ENCODE measurements at places on chromosomes 3 and 15.
A peak's percentile ranks its signal among the peaks of the same experiment; 100 is the strongest.

DNA sequence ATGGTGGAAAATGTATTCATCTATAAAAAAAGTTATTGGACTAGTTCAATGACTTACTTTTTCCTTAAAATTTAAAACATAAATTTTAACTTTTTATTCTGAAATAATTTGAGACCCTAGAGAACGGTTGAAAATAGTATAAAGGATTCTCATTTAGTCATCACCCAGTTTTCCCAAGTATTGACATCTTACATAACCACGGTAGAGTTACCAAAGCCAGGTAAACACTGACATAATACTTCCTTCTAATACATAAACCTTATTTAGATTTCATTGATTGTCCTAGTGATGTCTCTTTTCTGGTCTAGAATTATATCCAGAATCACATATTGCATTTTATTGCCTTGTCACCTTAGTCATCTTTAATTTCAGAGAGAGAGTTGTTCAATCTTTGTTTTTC lies 319.1 kb downstream of the LPP start:
- DNase-seq: no peak

DNA sequence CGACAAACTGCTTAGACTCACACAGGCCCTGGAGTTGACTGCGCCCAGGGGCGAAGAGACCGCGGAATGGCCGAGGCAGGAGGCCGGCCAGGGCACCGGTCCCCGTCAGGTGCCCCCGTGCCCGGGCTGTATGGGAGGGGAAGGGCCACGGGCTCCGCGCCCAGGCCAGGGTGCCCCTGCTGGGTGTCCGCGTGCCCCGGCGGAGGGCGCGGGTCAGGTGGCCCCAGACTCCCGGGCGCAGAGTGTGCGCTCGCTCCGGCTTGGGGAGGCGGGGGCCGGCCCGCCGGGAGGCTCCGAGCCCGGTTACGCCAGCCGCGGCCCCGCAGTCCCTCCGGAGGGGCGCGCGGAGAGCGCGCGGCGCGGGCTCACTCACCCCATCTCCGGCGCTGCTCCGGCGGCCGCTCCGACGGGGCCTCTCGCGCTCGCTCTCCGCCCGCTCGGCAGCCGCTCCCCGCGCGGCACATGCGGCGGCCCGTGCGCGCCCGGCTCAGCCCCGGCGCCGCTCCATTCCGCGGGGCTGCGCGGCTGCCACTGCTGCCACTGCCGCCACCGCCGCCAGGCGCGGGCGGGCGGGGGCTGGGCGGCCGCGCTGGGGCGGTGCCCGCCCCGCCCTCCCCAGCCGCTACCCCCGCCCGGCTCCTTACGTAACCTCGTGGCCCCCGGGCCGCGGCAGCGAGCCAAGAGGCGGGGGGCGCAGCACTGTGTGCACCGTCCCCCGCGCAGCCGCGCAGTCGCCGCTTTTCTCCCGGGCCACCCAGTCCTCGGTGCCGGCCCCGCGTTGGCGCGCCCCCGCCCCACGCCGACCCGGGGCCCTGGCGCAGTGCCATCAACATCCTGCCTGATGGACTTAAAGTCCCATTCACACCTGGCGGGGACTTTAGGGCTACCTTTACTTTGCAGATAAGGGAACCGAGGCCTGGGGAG lies at the start of gene HOMER2:
Gene HOMER2 (minus strand): TSS at position 563 of the 924 bp plus-strand sequence. CDS start 185 bp downstream, at position 378.
- peak; percentile 31 for DNase-seq

GRCh38 chr3:149532489-149533180 lies 58.1 kb downstream of the TM4SF4 start:
- no peak for DNase-seq

- DNase-seq: no peak
These were observed 9.3 kb downstream of the EIF4G1 start for GRCh38 chr3:184323696-184324095.

GRCh38 chr15:96369825-96370621 lies 39.5 kb downstream of the NR2F2 start:
- no peak for DNase-seq

- DNase-seq: no peak
These were observed 96.6 kb downstream of the LRIG1 start for GRCh38 chr3:66404197-66404596.

DNA sequence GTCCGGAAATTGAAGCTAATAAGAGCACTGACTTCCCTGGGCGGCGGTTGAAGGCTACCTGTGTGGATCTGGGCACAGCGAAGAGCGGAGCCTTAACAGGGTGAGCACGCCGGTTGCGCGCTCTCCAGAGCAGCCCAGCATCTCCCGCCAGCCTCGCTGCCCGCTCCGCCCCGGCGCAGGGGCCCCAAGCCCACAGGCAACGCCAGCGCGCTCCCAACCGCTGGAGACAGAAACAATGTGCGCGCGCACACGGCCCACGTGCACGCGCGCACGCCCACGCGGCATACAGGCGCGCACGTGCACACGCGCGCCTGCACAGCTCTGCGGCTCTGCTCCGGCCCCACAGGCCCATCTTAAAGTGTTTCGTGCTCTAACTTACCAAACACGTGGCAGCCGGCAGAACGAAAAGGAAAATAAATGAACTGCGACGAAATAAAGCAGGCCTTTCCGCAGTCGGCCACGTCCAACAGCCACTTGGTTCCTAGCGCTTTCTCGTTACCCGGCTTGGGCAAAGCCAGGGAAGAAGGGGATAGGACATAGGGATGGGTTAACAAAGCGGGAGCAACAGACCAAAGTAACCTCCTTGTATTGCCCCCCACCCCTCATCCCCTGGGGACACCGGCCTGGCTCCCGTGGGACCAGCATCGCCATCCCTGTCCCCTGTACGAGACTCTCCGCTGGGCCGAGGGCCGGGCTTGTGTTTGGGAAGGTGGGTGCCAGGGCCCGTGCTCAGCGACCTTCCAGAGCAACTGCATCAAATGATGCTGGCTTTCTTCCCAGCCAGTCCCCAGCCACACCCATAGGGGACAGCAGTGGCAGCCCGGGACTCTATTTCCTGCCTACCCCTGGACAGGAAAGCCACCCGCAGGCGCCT lies 203.7 kb downstream of the ABHD5 start:
- peak; percentile 71 for DNase-seq

DNA sequence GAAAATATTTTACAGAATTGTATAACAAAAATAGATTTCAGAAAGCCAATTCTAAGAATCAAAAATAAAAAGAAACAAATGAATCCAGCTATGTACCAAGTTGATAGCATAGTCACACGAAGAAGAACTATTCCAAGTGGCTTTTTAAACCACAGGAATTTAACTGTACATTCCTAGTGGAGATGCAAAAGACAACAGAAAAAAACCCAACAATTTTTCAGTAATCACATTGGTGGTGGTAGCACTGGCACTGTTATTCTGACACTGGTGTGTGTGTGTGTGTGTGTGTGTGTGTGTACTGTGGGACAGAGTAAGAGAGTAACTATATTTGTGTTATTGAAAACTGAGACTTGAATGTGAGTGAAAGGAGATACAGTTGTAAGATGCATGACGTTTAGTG lies 9.1 kb downstream of the BFSP2 start:
- peak; percentile 87 for DNase-seq

DNA sequence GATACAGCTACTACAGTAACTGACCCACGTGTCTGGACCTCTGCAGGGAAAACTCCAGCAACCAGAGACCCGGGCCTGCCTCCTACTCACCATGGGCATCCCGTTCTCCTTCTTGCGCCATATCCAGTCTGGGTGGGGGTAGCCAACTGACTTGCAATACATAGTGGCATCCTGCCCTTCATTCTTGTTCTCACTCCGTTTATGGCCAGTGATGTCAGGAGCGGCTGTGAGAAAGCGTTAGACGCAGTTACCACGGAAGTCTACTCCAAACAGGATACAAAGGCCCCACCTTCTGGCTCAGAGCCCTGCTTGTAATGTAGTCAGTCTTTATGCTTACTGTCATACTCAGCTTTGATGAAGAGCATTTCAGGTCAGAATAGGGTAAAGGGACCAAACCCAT lies 59.6 kb downstream of the NPTN start:
- peak; percentile 76 for DNase-seq

- peak; percentile 45 for DNase-seq
These were observed 109.0 kb upstream of the SLC2A2 start for GRCh38 chr3:171135549-171135948.

DNA sequence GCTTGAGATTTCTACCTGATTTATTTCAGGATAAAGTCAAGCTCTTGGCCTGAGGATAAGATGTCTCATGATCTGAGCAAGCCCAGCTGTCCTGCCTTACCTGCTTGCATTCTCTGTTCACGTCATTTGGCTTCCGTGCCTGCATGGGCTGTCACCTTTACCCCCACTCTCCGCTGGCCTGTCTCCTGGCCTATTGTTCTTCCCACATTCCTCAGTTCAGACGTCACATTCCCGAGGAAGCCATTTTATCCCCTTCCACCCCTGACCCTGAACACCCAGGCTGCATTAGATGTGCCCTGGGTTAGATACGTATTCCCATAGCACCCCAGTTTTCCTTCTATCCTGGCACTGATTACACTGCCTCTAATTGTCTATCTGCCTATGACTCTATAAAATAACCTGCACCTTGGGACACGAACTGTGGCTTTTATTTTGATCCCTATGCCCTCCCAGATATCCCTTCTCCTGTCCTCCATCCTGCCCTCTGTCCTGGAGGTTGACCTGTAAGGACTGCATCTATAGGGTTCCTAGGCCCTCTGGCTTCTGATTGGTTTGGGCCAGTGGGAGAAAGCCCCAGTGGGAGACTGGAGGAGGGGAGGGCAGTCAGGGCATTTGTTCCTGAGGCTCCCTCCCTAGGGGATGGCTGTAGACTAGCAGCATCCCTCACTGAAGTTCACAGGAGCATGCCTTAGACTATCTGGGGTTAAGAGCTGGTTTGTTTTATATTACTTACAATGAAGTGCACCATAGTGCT lies 19.2 kb upstream of the UBE2Q2 start:
- DNase-seq: no peak

DNA sequence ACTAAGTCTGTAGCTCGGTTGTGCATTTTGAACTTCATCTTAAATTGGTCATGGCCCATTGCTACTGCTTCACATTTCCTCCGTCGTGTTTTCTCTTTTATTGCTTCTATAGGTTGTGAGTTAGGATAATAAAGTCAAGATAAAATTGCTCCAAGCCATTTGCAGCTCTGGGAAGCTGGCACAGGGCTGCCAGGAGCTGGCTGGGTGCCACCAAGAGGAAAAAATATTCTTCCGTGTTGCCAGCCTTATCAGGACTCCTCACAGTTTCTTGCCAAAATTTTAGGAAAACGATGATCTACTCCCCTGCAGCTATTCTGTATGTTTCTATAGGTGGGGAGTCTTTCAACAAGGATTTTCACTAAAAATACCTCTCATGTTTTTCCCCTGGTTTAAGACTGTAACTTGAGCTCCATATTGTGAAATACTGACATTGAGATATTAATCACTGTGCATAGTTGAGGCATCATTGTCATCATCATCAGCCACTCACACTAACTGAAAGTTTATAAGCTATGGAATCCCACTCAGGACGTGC lies 55.4 kb upstream of the PIAS1 start:
- peak; percentile 46 for DNase-seq

GRCh38 chr3:74789111-74789510 lies 174.7 kb upstream of the CNTN3 start:
- peak; percentile 4 for DNase-seq

- no peak for DNase-seq
These were observed 143.1 kb downstream of the NR2F2 start for GRCh38 chr15:96473556-96473955.

DNA sequence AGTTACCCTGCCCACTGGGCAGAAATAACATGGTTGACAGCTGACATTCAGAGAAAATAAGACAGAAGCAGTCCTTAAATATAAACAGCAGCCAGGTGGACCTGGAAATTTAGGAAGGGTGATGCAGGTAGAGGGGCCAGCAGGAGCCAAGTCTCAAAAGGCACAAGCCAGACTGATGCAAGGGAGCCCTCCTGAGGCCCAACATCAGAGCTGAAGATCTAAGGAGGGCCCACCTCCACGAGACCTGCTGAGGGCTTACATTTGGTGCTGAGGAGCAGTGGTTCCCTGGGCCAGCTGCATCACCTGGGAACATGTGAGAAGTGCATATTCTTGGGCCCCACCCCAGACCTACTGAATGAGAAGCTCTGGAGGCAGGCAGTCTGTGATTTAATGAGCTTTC lies 105.5 kb upstream of the TRIM42 start:
- DNase-seq: no peak

GRCh38 chr3:129360705-129361460 lies 67.6 kb downstream of the EFCAB12 start:
- no peak for DNase-seq

- DNase-seq: no peak
These were observed 432.2 kb downstream of the SOX2 start for GRCh38 chr3:182143903-182144302.

- peak; percentile 16 for DNase-seq
These were observed 725 bp upstream of the SCAMP2 start for GRCh38 chr15:74873756-74874424.

DNA sequence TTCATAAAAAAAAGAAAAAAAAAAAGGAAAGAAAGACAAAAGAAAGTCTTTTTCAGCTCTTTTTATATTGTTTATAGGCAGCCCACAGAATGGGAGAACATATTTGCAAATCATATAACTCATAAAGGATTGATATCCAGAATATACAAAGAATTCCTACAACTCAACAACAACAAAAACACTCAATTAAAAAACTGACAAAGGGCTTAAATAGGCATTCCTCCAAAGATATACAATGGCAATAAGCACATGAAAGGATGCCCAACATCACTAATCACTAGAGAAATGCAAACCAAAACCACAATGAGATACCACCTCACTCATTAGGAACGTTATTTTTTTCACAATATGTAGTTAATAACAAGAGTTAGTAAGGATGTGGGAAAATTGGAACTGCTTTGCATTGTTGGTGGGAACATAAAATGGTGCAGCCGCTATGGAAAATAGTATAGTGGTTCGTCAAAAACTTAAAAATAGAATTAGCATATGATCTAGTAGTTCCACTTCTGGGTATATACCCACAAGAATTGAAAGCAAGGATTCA lies 54.2 kb upstream of the CMTM8 start:
- peak; percentile 86 for DNase-seq

DNA sequence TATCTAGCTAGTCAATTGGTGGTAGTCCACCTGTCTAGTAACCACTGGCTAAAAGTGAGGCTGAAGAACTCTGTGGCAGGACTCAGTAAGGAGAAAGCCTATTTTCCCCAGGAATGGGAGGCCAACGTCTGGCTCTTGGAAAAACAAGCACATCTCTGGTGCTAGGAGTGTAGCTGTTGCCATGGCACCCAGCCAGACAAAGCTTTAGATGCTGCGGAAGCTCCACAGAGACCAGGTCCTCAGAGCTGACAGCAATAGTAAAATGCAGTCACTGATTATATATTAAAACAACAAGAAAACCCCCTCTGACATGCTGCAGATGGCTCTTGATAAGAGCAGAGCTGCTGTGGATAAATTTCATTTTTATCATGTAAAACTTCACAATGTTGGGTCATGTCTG lies 124.9 kb upstream of the STRIT1 start:
- DNase-seq: no peak

Data from AG10803 (cell line).